Astrocyte (in vitro differentiated cells and primary cell): ENCODE measurements at places on chromosomes 1 and 21. TPM values are rescaled to one million over a fixed set of nuclear protein-coding genes. Genes with fewer than 3 reads are reported as not detected.

GRCh38 chr1:88650676-88651418 lies 33.2 kb upstream of the PKN2 start:
- DNase-seq: no peak

DNA sequence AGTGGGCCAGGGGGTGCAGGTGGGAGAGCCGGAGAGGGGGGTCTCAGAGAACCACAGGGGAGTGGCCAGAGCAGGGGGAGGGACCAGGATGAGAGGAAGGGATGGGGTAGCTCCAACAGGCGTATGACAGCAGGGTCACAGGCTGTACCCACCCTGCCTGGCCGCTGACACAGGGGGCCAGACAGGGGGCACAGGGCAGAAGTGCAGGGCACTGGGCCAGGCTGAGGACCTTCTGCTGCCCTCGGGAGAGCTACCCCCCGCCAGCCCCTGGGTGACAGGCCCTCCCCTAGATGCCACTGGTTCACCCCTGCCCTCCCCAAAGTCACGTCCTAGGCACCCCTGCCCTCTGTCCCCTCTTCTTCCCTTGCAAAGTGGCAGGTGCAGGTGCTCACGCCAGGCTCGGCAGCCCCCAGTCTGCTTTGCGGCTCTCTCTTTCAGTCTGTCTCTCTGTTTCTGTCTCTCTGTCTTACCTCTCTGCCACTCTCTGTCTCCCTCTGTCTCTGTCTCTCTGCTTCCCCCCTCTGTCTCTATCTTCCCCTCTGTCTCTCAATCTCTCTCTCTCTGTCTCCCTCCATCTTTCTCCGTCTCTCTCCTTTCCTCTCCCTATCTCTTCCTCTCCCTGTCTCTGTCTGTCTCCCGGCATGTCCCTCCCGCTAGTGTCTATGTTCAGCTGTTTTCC lies 48.5 kb downstream of the WNT9A start:
- DNase-seq: no peak

The RGSL1 gene
- total RNA-seq: not detected in 2 replicates

GRCh38 chr1:226800763-226801380 lies 61.8 kb upstream of the ITPKB start:
- no peak for DNase-seq

DNA sequence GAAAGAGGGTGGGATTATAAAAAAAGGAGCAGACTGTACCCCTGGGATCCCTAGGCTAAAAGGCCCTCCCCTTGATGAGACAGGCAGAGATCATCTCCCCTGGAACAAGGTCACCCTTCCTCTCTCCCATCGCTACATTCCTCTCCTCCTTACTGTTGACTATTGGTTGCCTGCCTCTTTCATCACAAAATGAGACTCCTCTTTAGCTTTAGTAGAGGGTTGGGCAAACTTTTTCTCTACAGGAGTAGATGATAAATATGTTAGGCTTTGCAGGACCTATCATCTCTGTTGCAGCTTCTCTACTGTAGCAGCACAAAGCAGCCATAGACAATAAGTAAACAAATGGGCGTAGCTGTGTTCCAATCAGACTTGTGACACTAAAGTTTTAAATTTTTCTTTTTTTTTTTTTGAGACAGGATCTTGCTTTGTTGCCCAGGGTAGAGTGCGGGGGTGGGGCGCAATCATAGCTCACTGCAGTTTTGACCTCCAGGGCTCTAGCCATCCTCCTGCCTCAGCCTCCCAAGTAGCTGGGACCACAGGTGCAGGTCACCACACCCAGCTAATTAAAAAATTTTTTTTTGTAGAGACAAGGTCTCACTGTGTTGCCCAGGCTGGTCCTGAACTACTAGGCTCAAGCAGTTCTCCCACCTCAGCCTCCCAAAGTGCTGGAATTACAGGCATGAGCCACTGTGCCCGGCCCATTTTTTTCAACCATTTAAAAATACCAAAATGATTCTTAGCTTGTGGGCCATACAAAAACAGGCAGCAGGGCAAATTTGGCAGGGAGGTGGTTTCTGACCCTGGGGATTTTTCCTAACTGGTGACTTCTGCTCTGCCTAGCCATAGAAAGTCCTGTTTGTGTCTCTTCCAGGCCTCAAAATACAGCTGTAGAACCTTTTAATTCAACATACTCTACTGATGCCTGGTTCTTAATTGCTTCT lies 15.1 kb downstream of the MCL1 start:
- no peak for DNase-seq

DNA sequence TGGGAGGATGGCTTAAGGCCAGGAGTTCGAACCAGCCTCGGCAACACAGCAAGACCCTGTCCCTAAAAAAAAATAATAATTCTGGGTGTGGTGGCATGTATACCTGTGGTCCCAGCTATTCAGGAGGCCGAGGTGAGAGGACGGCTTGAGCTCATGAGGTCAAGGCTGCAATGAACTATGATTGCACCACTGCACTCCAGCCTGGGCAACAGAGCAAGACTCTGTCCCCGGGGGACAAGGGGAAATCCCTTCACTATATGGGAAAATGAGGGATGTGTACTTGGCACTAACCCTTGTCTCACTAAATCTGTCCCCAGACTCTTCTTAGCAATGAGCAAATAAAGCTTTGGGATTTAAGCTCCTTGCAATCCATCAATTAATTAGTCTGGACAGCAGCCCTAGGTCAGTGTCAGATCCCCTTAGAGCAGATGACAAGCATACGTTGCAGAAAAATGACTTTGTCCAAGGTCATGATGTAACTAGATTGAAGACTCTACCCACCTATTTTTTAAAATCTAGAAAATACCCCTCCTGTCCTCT lies 9.4 kb downstream of the KDM5B start:
- DNase-seq: no peak

- DNase-seq: peak; percentile 86
Measured at GRCh38 chr1:15337656-15338402, 71.9 kb upstream of the EFHD2 start.

DNA sequence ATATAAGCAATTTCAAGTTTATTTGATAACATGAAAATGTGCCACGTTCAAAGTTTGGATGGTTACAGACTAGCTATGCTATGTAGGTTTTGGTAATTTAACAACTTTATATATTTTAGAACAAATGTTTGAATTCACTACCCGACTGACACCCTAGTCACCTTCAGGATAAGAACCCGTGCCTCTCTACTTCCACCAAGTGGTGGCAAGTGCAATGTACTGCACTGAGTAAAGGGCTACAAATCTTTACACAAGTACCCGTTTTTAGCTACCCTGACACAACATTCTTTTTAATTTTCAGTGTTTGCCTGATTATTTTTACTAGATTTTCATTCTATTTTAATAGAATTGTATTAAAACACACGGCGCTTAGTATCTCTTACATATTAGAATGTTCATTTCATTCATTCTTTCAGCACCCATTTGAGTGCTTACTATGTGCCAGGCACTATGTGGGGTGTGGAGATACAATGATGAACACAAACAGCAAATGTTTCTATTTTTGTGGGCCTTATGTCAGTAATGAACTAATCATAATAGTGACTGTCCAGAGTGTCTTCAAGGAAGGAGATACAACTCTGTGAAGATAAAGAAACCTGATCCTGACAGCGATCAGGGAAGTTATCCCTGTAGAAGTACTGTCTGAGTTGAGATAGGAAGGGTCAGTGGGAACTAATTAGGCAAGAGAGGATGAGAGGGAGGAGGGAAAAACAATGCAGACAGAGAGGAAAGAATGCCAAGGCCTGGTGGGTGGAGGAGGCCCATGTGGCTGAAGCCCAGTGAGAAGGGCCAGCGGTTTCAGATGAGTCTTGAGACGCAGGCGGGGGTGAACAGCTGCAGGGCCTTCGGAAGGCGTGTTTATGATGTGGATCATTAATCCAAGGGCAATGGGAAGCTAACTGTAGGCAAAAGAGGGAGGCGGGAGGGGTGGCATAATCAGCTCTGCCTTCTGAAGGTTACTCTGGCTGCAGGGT lies 3.8 kb downstream of the LCA5L start:
- peak; percentile 32 for DNase-seq

DNA sequence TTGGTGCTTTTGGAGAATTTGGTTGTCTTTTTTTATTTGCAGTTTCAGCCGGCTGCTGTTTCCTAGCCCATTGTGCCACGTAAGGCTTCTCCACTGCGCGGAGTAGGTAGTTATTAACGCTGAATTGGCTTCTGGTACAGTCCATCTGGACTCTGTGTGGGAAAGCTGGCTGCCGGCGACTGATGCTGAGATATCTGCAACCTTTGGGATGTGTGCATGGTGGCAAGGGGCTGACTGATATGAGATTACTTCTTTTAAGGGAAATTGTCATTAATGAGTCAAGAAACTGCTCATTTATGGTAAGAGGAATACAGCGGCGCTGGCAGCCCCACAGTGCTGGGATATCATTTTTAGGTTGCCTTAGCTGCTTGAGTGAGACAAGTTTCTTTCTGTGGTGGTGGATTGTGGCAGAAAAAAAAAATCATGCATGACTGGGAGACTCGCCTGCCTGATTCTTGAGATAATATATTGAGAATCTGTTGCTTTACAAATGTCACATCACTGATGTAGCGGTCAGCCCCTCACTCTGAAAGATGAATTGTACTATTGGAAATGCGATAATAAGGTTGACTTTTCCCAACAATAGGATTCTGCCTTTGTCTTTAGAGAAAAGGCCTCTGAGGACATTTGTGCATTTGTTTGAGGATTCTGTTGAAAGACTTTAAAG lies 2.5 kb upstream of the ELAVL4 start:
- DNase-seq: no peak

The SPRR2B gene
- not detected in 2 replicates for total RNA-seq

The PAQR6 gene
- 6.4 and 7.2 TPM in 2 replicates for total RNA-seq

DNA sequence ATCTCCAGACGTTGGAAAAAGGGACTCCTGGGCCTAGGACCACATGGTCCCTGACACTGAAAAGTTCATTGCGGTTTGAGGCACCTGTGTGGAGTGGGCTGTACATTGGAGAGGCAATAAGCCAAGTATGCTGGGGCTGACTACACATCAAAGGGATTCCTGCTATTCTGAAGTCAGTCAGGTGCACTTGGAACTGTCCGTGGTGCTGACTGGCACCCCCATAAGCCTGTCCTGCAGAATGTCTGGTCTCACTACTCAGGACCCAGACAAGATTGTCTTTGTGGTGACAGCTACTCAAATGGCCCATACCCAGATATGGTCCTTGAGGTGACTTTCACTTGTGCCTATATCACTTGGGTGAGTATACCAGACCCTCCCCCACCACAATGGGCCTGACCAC lies 150.6 kb downstream of the RWDD3 start:
- DNase-seq: no peak

The ADCY10 gene
- 0.07 and 0.27 TPM in 2 replicates for total RNA-seq

- peak; percentile 51 for DNase-seq
Measured at GRCh38 chr1:62381831-62382657, 54.8 kb upstream of the USP1 start.

DNA sequence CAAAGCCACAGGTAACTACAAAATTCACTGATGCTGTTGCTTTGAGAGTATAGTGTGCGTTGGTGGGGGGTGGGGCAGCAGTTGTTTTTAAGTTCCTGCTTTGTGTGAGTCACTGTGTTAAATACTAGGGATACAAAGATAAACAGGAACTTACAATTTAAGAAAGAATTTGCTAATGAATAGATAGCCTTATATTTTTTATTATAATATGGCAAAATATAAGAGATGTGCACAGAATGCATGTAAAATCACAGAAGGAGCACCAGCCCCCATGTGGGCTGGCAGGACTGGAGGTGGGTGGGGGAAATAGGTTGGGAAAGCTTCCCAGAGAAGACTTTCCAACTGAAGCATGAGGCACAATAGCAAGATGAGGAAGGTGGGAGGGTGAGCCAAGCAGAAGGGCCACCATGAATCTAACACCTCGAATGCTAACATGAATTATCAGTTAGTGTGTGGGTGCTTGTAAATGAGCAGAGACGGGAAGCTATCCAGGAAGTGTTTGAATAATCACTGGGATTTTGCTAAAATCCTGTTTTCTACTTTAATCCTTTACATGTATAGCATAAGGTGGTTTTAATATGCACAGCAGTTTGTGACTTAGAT lies 57.0 kb upstream of the RAVER2 start:
- peak; percentile 18 for DNase-seq

GRCh38 chr1:101451888-101452287 lies 215.1 kb downstream of the S1PR1 start:
- no peak for DNase-seq

- no peak for DNase-seq
Measured at GRCh38 chr21:24899138-24899537, 708.1 kb downstream of the MRPL39 start.

GRCh38 chr1:3670823-3671265 lies 18.5 kb downstream of the TP73 start:
- DNase-seq: no peak

- no peak for DNase-seq
Measured at GRCh38 chr1:33392639-33393038, 38.3 kb downstream of the PHC2 start.

GRCh38 chr1:43464681-43465504 lies 11.2 kb upstream of the HYI start:
- DNase-seq: peak; percentile 66

DNA sequence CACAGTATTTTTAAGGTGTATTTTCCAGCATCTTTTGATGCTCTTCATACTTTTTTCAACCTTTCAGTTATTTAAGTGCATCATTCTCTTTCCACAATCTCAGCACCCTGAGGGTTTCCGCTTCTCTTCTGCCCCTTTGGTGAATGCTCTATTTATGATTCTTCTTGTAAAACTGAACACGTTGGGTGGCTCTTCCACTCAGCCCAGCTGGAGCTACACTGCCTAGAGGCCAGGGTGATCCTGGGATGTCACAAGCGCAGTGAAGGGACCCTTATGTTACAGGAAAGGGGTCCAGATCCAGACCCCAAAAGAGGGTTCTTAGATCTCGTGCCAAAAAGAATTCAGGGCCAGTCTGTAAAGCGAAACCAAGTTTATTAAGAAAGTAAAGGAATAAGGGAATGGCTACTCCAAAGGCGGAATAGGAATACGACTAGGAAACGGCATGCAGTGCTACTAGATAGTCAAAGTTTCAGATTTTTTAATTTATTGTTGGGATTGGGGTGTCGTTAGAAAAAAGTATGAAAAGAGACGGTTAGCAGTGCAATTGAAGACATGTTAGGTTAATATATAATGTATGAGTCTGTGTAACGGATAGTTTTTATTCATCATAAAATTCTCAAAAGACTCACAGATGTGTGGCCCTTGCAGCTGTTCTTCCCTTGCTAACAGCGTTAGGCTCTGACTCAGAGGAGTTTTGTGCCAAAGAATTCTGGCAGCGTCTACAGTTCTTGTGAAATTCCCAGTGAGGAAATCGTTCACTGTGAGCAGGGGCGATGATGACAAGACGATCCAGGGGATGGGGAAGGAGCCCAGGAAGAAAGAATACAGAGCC lies 14.4 kb upstream of the ERVH48-1 start:
- peak; percentile 94 for DNase-seq

The ATP5PB gene
- 196 and 214 TPM in 2 replicates for total RNA-seq
